ENCODE measurements at places on chromosomes 12 and 14.

DNA sequence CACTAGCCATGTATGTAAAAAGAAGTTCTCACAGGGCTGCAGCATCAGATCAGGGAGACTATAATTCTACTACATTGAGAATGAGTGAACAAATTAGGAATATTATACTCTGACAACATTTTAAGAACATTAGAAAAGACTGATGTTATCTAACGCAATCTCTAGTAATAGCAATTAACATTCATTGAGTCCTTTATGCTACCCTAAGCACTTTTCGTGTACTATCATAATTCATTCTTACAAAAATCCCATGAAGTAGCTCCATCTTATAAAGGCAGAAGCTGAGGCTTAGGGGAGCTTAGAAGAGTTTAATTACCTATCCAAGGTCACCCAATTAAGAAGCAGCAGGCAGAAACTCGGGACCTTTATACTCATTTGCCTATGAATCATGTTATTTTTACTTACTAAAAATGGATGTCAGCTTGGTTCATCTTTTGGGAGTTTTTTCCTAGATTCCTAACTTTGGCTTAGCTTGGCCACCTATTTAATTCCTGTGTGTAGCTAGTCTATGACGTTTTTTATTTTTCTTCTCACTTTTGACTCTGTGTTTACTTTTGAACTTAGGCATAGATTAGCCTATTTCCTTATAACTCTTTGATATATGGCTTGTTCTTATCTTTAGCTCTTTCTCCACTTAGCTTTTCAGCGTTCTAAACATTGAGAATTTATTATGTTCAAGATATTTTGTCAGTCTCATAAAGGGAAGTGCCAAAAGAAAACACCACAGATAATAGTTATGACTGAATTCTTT is 333.5 kb upstream of the DCN start:
- no peak for DNase-seq

GRCh38 chr12:113114447-113115178 is 20.9 kb downstream of the RASAL1 start:
- no peak for DNase-seq

GRCh38 chr14:19930617-19931016 is at the start of gene OR4K1:
TSS of gene OR4K1 (plus strand) at chr14:19930917. CDS start at chr14:19935667, 4,750 bp downstream.
- DNase-seq, result no peak

DNA sequence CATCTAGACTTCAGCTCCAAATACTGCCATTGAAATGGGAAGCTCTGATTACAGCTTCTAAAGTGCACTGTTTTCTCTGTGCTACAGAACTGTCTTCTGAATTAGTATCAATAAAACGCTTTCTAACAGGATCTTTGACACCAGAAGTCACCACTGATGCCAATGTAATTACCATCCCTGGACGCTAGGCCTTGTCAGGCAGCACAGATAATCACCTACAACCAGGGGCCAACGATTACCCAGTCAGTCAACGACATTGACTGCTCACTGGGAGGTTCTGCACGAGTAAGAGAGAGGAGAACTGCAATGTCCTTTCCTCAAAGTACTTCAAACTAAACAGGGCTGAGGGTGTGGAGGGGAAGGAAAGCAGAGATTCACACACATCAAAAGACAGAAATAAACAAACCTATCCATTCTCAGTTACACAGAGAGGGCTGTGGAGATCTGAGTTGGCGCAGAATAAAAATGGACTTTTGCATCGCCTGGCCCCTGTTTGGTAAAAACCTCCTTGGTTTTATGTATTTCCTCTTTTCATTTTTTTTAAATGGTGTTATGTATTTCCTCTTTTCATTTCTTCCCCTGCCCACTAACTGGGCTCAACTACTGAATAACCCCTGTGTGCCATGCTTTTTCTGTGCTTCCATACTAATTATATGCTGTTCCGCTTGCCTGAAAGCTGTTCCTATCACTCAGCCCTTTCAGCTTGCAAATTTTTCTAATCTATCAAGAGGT is 492.2 kb downstream of the APAF1 start:
- no peak for DNase-seq

DNA sequence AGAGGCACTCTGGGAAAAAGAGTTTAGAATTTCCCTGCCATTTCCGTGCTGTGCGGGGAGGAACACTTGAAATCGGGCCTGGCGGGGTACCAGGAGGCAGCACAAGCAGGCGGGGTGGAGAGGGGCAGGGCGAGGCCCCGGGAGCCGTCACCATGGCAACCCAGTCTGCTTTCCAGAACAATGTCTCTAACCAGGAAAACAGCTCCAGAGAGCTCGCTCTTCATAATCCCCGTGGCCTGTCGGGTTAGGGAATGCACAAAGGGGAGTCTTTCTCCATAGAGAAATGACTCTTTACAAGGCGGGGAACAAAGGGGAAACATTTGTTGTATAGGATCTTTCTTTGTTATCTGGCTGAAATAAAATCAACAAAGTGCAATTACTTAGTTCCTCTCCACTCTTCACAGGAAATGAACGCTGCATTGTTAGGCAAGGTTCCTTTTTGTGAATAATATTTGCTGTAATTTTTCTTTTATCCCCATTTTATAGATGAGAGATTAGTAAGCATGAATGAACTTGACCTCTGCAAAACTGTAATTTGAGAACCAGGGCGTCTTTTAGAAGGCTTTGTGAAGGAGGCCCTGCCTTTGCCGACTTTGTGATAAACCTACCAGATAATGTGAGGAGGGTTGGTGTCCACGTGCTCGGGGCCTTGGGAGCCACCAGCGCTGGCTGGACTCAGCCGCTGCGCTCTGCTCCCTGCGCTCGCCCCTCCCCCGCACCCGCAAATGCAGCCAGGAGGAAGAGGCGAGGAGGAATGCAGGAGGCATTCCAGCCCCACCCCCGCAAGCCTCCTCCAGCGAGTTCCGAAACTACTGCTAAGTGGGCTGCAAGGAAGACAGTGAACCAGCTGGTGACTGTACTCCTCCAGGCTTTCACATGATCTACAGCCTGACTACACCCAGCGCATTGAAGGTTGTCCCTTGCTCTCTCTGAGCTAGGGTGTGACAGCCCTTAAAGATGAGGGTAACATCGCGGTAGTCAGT is 105.2 kb upstream of the ATF7IP start:
- DNase-seq, result peak; percentile 83

DNA sequence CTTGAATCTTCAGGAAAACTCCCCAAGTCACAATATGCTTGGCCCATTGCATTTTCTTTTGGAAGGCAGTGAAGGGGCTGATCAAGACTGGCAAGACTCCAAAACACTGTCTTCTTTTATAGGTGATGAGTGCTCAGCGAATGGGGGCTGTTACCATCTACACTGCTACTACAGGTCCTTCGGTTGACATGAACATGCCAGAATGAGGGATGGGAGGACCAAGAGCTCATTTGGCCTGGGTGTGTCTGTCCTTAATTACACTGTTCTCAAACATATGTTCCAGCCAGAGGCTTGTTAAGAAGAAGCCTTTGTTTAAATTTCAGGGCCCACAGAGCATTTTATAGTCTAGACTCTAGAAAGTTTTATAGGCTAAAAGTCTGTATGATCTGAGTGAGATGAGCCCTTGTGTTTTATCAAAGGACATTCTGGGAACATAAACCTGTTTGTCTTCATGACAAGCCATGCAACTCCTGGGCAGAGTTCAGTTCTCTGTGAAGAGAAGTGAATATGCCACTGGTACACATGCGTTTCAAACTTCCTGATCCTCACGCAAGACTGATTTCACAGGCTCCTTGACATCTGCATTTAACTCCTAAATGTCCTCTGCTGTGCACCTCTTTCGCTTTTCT is 4.7 kb upstream of the FAM234B start:
- DNase-seq, result no peak

GRCh38 chr12:32107359-32108267 is 966 bp downstream of the BICD1 start:
- DNase-seq, result no peak

GRCh38 chr12:85781766-85782165 is 54.4 kb downstream of the RASSF9 start:
- peak; percentile 43 for DNase-seq

DNA sequence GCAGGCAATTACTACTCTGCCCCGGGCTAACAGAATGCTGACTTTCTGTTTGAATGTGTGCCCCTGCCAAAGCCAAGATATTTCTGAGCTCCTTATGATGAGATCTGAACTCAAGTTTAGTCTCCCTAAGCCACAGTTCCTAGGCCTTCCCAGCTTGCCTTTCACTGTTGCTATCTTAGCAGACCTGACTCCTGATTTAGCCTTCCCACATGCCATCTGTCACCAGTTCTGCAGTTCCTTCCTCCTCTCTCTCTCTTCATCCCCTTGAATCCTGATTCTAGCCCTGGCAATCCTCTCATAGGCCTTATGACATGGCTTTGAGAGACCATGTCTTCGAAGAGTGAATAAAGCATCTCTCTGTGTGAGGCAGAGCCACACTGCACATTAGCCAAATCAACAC is 12.5 kb upstream of the SAMD4A start:
- no peak for DNase-seq

DNA sequence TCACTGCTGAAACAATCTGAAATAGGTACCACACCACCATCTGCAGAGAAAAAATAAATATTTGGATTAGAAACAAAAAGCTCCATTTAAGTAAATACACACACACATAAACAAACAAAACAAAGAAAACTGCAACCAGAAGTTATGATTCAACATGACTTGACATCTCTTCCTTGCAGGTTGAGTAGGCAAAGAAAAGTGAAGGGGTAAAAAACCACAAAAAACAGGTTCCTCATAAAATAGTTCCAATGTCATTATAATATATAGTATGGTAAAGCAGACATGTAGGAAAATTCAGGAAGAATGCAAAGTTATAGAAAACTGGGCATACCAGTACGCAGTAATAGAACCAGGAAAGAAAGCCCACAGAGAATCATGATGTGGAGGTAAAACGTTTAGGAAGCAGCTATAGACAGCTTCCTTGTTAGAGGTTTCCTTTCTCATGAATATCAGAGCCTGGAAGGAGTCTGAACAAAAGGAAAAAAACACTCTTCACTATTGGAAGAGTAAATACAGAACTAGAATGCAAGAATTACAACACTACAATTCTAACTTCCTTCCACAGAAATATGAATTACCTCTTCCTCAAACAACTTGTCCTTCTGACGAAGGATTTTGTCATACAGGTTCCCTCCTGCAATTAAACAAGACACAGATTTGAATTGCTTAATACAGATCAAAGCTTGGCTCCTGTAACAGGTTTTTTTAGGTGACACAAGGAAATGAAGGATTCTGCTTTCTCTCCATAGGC is 6.1 kb downstream of the NEK9 start:
- DNase-seq, result no peak

- no peak for DNase-seq
These were observed 240.3 kb upstream of the PLEKHG7 start for GRCh38 chr12:92462527-92462926.

DNA sequence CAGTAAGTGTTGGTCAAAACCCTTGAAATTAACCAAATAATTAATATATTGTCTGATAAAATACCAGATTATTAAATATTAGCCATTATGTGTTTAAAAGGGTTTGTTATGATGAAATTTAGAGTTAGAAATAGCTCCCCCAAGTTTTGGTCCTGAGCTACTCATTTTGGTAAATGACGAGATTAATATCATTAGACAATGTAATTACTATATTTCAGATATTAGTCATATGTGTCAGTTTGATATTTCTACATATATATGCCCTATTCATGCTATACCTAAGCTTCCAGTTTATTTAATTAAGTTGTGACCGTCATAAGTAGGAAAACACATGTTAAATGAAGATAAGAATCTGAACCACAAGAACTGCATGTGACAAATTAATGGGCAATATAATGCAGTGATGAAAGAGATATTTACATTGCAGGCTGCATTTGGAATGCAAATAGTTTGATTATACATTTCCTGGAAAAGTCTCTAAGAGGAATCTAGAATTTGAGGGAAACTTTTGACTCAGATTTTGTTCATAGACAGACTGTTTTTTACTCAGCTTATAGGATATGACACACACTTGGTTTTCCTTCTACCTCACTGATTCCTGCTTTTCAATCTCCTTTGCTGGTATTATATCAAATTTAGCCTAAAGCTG is 70.5 kb downstream of the TBC1D30 start:
- no peak for DNase-seq

GRCh38 chr14:34243401-34243800 is 218.6 kb downstream of the SPTSSA start:
- DNase-seq, result no peak

GRCh38 chr12:83996671-83997070 is 915.9 kb downstream of the SLC6A15 start:
- DNase-seq, result no peak

DNA sequence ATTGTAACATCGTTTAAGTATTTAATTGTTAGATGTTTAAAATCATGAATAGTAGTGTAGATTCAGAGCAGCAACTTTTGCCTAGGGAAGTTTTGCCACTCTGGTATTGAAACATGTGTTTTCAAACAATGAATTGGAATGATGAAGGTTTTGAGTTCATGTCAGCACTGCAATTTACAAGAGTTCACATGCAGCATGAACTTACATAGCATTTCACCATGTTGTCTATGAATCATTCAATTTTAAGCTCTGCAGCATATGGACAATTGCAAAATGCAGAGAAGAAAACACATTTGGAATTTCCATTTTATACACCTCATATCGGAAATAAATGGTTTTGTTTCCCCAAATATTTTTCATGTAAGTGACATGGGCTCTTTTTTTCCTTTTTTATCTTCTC is 170.7 kb upstream of the CDKN3 start:
- DNase-seq, result no peak

DNA sequence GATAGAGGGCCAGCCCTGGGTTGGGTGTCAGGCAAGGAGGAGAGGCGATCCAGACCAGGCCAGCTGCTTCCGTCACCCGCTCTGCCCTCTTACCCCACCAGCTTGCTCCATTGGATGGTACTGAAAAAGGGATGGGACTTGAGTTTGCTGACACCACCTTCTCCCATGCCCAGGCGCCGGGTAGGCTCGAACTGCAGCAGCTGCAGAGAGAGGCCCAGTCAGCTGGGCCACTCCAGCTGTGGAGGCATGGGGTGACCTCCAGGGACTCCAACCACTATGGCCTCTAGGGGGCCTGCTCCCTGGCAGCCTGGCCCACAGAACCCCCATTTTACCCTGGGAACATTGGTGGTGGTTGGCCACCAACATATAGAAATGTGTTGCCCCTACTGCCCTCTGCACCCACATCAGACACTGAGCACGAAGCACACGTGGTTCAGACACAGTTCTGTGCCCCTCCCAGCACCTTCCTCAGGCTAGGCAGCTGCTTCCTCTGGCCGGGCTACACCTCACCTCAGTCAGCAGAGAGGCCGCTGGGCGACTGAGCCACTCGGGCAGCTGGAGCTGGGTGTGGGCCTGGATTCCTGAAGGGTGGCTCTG is 16.0 kb downstream of the RPS6KL1 start:
- DNase-seq, result no peak

GRCh38 chr12:133206390-133206789 is 25.1 kb downstream of the ZNF268 start:
- no peak for DNase-seq

- no peak for DNase-seq
These were observed 233.3 kb upstream of the DAAM1 start for GRCh38 chr14:58954901-58955861.

GRCh38 chr12:76586764-76587395 is 27.3 kb upstream of the OSBPL8 start:
- DNase-seq, result no peak

DNA sequence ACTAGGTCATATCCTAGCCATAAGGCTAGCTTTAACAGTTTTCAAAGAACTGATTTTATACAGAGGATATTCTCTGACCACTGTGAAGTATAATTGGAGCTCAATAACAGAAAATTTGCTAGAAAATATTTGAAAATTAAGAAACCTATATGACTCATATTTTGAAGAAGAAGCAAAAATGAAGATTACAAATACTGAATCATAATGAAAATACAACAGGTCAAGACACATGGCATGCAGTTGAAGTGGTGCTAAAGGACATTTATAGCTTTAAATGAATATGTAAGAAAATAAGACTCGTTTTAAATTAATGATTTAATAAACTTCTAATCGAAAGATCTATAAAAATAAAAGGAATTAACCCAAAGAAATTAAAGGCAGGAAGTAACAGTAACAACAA is 1234.6 kb downstream of the SLC16A7 start:
- no peak for DNase-seq

Data from DMS153 (cell line).